ENCODE measurements at places on chromosomes 7 and 10.
A peak's percentile ranks its signal among the peaks of the same experiment; 100 is the strongest.

DNA sequence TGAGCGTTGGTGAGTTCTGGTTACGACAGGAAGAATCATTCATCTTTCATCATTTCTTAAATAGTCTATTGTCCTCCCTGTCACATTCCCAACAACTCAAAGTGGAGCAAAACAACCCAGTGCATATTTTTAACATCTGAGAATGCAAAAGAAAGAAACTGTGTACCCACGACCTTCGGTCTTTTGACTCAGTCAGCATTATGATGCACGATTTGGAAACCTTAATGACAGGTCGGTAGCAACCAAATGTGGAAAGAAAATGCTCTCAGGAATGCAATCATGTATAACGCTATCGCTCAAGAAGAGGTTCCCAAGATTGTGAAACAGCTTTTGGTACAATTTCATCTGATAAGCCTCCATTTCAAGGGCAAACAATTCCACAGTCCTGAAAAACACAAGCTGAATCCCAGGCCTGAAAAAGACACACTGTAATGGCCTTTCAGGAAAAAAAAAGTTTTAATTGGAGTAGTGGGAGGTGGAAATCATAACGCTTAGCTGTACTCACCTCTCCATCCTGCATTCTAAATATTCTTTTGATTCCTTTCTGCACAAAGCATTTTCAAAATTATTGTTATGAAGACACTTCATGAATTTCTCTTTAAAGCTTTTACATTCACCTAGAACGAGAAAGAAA, 2.6 kb downstream of the COX19 start:
- no peak for DNase-seq

DNA sequence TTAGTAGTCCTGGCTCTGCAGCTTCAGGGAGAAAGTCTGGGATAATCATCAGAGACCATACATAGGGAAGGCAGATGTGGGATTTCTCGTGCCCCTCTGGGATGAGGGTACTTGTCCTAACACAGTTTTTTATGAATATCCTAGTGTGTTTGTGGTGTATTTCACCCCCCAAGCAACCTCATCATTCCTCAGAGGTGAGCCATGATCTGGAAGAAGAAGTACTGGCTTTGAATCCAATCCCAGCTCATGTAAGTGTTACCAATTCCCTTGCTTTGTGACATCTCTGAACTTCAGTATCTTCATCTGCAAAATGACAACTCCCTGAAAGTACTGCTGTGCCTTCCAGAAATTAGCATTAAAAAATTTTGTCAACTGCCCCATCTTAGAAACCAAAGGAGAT, 347.5 kb upstream of the ZMIZ1 start:
- DNase-seq = no peak

DNA sequence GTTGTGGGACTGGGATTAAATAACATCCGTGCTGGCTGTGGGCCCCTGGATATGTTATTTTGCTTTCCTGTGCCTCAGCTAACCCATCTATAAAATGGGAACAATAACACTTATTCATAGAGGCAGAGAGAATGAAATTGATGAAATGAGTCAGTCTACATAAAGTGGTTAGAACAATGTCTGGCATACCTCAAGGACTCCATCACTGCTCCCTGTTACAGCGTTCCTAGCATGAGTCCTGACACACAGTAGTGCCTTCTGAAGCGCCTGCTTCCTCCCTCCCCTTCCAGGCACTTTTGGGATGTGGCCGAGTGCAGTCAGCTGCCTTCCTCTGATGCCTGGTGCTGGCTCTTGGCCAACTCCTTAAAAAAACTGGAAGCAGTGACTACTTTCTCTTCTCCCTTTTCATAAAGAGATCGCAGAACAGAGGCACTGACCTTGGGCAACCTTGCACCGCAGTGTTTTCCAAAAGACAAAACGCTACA, 108.4 kb upstream of the ZMIZ1 start:
- no peak for DNase-seq

DNA sequence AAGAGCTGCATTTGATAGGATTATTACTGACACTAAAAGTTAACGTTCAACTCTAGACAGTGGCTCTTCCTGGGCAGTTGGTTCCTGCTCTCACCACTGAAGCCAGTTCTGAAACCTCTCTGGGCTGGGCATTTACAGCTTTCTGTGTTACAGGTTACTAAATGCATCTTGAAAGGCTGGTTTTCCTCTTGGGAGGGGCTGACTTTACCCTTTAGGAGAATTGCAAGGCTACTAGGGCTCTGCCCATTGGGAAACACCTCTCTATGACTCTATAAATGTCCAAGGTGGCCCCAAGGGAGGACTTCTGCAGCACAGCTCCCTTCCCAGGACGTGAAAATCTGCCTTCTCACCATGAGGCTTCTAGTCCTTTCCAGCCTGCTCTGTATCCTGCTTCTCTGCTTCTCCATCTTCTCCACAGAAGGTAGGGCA, at the start of gene GPR15LG:
Gene GPR15LG, plus strand, starts transcription at position 301 of the 429 bp plus-strand sequence. Its CDS starts 51 bp downstream, at position 352.
- DNase-seq = peak; percentile 21

GRCh38 chr10:7855205-7855604, 36.9 kb downstream of the TAF3 start:
- peak; percentile 65 for DNase-seq

DNA sequence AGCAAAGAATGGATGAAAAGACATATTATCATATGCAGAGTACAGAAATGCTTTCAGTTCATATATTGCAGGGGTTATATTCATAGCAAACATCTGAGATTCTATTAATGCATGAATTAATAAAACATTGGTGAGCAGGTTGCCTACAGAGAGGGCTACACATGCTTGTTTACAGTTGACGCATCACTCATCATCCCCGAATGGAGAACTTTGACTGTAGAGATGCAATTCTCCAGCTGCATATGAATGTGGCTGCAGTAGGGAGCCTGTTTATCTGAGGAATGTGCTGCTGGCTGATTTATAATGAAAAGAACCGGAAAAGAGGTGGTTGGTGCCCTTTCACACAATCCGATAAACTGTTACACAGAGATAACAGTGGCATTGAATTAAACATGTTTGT, 116.5 kb downstream of the GRM3 start:
- DNase-seq = no peak

GRCh38 chr10:62960416-62960815, 144.2 kb upstream of the EGR2 start:
- no peak for DNase-seq

GRCh38 chr7:106765727-106766355, 99.2 kb upstream of the PIK3CG start:
- no peak for DNase-seq

DNA sequence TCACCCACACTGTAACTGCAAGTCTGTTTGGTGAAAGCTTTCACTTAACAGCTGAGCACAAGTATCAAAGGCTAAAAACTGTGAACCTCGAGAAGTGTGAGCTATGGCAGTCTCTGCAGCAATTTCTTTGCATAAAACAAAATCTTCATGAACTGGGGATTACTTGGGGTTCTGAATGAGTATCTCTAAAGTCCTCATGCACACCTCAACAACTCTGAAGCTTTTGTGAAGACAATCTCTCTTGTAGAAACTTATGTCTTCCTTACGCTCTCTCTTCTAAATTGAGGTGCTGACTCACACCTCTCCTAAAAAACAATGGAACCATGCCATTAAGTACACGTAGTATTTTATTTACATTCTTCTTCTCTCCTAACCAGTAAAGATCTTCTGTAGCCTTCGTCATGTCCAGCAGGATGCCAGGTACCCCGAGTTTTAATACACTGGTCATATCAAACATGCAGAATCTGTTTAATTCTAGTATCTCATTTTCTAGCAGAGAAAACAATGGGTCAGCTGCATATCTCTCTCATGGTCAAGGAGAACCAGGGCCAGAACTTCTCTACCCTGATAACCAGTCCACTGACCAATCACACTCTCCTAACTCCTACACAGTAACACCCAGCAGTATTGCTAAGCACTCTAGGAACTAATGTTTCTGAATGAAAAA, 76.9 kb downstream of the UBE2H start:
- no peak for DNase-seq

DNA sequence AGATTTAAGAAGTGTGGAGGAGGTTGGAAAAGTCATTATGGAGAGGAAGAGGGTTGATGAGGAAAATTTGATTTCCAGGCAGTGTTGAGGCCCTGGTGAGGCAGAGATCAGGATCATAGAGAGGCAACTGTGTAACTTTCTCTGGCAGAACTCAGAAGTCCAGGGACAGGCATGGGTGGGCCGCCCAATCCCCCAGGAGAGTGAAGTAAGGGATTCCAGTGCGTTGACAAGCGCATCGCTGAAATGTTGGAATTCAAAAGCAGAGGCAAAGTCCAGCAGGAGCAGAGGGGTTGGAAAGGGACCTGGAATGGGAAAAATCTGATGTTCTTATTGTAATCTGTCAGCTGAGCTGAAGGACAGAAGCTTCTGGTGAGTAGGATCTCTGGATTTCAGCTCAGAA, 207.3 kb downstream of the FAM107B start:
- DNase-seq = no peak

- DNase-seq = no peak
These were observed 106.0 kb upstream of the GATA3 start for GRCh38 chr10:7948371-7949000.

DNA sequence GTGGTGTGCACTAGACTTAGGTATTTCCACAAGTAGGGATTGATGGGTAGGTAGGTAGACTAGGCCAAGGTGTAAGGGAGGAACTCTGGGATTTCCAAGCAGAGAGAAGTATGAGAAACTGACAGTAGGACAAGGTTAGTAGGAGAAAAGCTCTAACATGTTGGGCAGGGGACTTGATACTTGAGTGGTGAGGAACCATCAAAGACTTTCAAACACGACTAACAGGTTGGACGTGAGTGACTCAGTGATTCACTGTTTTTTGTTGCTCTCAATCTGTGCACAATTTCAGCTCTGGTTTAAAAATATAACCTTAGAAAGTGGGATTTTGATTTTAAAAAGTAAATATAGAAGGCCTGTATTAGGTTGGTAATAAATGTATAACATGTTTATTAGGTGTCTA, 44.4 kb downstream of the KLHDC10 start:
- DNase-seq = no peak

DNA sequence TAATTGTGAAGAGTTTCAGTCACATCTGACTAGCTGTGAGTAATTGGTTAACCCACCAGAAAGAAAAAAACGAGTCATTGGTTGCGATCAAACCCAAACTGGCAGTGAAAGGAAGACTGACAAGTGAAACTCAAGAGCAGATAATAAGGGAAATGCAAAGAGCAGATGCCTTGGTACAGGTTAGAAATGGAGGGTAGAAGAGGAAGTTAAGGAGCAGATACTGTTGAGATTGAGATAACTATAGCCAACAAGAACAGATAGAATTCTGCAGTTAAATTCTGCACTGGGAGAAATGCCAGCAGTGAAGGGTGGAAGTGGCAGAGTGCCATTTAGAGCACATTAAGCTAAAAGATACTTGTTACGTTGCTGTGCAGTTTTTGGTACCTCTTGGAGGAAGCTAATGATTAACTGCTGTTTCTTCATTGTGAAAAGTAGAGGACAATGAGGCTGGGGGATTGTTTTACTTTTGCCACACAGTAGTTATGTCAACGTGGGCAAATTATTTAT, 65.8 kb downstream of the CDK13 start:
- DNase-seq = no peak

DNA sequence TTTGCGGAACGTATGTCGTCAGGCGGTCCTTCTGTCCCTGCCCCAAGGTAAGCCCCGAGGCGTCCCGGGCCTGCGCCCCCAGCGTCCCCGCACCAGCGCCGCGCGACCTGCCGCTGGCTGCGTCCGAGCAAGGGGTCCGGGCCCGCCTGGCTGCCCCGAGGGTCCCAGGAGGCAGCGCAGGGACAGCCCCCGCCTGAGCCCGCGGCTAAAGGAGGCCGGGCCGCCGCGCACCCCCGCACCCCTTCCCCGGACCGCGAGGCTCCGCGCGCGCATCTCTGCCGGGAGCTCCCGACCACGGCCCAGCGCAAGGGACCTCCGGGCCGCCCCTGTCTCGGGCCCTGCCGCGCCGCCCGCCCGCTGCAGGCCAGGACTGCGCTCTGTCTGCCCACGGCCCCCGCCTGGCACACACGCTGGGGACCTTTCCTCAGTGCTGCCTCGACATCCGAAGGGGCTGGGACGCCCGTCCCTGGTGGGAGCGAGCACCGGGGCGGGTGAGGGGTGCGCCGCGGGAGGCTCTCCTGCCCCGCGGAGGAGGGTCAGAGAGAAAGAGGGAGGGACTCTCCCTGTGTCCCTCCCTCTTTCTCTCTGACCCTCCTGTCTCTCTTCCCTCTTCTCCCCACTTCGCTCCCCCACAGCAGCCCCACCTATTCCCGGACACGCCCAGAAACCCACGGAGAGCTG, 25.0 kb downstream of the SHH start:
- DNase-seq = peak; percentile 80

DNA sequence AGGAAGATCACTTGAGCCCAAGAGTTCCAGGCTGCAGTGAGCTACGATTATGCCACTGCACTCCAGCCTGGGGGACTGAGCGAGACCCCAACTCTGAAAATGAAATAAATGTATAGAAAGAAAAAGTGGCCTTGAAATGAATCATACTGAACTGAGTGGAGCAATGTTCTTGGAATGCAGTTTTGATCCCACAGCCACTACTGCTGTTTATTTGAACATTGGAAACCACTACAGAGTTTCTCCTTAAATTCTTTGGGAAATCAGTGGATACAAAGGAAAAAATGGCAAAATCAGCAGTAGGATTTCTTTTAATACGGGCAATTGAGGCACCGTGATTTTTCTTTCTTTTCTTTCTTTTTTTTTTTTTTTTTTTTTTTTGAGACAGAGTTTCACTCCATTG, 637.4 kb downstream of the GALNT17 start:
- DNase-seq = no peak

GRCh38 chr7:148515237-148515636, 75.3 kb upstream of the C7orf33 start:
- no peak for DNase-seq

DNA sequence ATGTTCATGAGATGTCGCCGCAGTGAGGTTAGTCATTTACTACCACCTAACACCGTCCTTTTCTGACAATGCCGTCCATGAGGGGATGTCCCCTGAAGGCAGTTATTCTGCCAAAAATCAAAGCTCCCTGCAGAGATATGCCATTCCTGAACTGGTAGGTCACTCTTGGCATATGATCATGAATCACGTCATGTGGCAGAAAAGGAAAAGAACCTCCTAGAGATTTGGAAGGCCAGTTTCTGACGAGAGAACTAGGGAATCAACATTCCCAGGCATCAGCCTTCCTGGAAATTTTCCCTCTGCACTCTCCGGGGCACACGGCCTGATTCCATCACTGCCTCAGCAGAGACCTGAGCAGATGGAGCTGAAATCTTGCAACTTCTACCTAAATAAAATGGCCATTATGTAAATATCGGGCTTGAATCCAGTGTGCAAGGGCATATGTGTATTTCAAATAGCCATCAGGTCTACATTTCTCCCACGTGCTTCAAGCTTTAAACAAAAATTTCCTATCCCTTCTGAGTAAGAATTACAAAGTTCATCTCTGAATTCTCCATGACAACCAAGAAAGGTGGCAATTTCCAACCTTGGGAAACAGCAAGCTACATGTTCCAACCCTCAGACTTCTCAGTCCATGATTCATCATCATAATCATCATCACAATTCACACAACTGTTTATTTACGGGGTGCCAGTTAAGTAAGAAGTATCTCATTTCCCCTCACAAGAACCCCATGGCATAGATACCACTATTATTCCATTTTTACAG, 46.5 kb downstream of the AMPH start:
- DNase-seq = no peak

DNA sequence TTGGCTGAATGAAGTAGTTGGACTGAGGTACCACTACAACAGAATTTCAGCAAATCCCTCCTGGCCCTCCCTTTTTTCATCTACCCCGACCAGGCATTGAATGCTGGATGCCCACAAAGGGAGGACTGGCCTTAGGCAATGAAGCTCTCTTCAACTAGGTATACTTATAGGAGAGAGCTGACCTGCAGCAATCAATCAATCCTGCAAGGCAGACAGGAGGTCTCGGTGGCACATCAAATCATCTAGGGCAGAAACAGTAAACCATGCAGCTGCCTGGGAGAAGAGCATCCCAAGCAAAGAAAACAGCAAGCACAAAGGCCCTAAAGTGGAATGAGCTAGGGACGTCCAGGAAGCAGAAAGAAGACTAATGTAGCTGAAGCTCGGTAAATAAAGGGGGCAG, 2.4 kb upstream of the ABRAXAS2 start:
- peak; percentile 47 for DNase-seq
